Activated T-cell treated with anti-CD3 and anti-CD28 coated beads, Interleukin-2, amount 50 U/mL, for 72 hours (primary cell): ENCODE measurements at places on chromosomes 4 and X. TPM values are rescaled to one million over a fixed set of nuclear protein-coding genes. Genes with fewer than 3 reads are reported as not detected.
A peak's percentile ranks its signal among the peaks of the same experiment; 100 is the strongest.

ADH4 gene
- not detected for total RNA-seq

F8A3 gene
- 0.23 TPM for total RNA-seq

CT45A2 gene
- not detected for total RNA-seq

NCAPG gene
- total RNA-seq, result 87.5 TPM

RIBC1 gene
- 1.8 TPM for total RNA-seq

USP53 gene
- 11.3 TPM for total RNA-seq

ALB gene
- total RNA-seq, result 0.42 TPM

DNA sequence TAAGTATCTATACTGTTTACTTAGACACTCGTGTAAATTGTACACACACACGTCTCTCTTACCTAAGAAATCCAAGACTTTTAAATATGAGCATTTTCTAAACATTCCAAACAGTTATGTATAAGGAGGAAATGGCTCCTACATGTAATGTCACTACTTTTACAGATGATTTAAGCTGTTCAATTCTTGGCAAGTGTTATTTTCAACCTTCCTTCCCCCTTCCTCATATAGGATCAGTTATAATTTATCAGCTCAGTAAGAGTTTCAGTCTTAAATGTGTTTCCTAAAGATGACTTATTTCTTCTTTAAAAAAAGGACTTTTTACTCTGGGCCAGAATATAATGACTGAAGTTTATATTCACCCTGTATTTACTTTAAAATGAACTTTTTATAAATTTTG lies 601.1 kb downstream of the ANKRD50 start:
- H3K4me3 ChIP-seq, result no peak overlapping the region
- H3K27me3 ChIP-seq, result no peaks in the 10 kb centered on the region
- no peaks in the 10 kb centered on the region for H3K4me1 ChIP-seq
- no peaks in the 10 kb centered on the region for H3K36me3 ChIP-seq

GRCh38 chr4:144090744-144091143 lies 49.8 kb downstream of the GYPA start:
- H3K4me1 ChIP-seq, result no peaks in the 10 kb centered on the region
- peaks cover 3% of the 10 kb centered on the region for H3K27me3 ChIP-seq
- no peak for DNase-seq
- no peaks in the 10 kb centered on the region for H3K36me3 ChIP-seq

DNA sequence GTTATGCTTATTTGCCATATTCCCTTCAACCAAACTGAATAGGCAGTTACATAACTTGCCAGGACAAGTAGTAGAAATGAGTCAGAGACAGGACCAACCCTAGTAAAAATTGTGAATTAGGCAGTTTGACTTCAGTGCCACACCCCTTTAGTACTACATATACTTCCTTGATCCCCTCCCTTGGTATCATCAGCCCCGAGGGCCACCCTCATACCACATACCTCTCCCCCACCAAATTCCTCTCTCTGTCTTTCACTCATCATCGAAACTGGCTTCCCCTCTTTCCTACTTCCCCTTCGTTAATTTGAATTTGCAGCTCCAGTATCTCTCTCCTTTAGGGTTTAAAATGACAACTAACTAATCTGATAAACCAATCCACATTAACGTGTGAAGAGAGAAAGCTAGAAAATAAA lies 7.9 kb upstream of the PTPN13 start:
- DNase-seq, result no peak
- H3K27ac ChIP-seq, result no peak overlapping the region
- H3K36me3 ChIP-seq, result no peaks in the 10 kb centered on the region
- peaks cover 16% of the 10 kb centered on the region for H3K27me3 ChIP-seq
- no peak overlapping the region for H3K4me3 ChIP-seq

DNA sequence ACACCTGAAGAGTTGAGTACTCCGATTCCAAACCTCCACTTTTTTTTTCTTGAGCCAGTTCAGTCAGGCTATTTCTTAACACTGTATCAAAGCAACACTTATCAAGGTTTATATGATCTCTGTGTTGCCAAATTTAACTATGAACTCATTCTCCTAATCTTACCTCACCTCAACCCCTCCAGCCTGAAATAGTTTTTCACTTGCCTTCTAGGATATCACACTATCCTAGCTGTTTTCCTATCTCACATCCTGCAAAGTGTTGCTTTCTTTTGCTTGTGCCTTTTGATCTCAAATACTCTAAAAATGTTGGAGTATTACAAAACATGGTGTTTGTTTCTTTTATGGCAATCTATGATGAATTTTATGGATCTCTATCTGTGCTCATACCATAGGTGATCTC lies 415.0 kb downstream of the CFAP47 start:
- H3K4me1 ChIP-seq, result no peaks in the 10 kb centered on the region
- H3K36me3 ChIP-seq, result no peaks in the 10 kb centered on the region
- H3K4me3 ChIP-seq, result no peak overlapping the region
- no peaks in the 10 kb centered on the region for H3K27me3 ChIP-seq

GRCh38 chrX:10015723-10016518 lies 48.8 kb downstream of the CLDN34 start:
- peaks cover 24% of the 10 kb centered on the region for H3K27me3 ChIP-seq
- peak; percentile 14 for DNase-seq
- H3K27ac ChIP-seq, result peak overlapping the region; percentile 72
- peak overlapping the region; percentile 90 for H3K4me3 ChIP-seq
- peaks cover 11% of the 10 kb centered on the region for H3K36me3 ChIP-seq

DNA sequence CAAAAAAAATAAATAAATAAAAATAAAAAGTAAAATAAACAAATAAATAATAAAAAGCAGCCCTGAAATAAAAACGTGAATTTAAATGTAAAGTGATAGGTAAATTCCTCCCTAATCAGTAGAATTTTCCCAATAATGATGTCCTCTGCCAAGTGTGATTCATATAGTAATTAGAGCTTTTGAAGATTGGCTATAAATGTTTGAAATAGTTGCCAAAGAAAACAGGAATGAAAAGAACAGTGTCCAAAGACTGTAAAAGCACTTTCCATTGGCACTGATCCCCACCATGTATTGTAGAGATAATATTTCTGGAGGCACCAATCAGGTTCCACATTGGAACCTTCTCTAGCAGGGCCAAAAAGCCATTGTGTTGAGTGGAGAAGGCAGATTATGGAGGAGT lies 25.9 kb upstream of the SMARCAD1 start:
- no peak for DNase-seq
- H3K27me3 ChIP-seq, result peaks cover 25% of the 10 kb centered on the region
- no peak overlapping the region for H3K27ac ChIP-seq
- no peaks in the 10 kb centered on the region for H3K36me3 ChIP-seq

DNA sequence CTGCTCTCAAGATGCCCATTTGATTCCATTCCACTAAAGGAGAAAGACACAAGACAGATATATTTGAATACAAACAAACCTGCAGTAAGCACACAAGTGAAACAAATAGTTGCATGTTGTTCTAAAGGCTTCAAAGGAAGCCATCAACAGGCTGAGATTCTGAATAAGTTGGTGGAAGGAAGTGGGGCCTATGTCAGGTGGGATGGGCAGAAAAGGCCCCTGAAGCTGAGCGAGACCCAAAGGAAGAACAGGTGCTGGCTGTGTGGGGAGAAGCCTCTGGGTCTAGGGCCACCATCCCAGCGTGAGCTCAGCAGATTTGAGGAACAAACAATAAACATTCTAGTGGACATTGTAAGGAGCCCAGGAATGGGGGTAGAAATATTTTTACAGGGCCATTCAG lies 82.4 kb upstream of the PLAC8 start:
- H3K27me3 ChIP-seq, result no peaks in the 10 kb centered on the region
- H3K4me3 ChIP-seq, result no peak overlapping the region
- no peak overlapping the region for H3K27ac ChIP-seq
- DNase-seq, result no peak
- no peaks in the 10 kb centered on the region for H3K4me1 ChIP-seq

GRCh38 chr4:139144911-139145551 lies 32.0 kb downstream of the ELF2 start:
- peaks cover 29% of the 10 kb centered on the region for H3K4me1 ChIP-seq
- no peak overlapping the region for H3K4me3 ChIP-seq
- no peaks in the 10 kb centered on the region for H3K27me3 ChIP-seq
- H3K27ac ChIP-seq, result no peak overlapping the region

GRCh38 chr4:156247470-156247869 lies 293.8 kb upstream of the CTSO start:
- no peaks in the 10 kb centered on the region for H3K27me3 ChIP-seq
- no peak for DNase-seq
- no peak overlapping the region for H3K4me3 ChIP-seq
- H3K36me3 ChIP-seq, result no peaks in the 10 kb centered on the region
- H3K4me1 ChIP-seq, result no peaks in the 10 kb centered on the region

DNA sequence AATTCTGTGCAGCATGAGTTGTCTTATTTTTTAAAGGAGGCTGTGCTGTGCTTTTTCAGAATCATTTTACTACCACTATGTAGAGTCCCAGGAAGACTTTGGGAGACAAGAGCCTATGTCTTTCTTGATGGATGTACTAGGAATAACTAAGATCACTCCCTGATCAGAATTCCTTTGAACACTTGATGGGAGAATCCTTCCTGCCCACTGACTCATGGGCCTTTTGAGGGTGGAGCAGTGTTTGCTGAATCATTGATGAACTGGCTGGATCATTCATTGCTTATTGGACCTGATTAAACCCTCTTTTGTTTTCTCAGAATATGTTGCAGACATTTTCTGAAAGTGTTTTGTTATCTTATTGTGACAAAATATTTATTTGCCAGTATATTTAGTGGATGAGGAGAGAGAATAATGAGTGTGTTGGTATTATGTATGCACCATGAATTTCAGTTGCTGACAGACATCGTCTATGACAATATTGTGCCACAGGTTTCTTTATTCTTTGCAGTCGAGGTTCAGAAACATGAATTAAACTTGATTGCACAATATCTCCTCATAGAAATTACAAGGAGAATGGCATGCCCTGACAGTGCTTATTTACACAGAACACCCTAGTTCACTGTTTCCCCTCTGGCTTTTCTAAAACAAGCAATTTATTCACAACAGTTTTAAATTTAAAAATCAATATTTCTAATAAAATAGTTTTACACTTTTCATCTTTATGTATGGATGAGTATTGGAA lies 36.3 kb downstream of the POU4F2 start:
- no peak overlapping the region for H3K27ac ChIP-seq
- H3K36me3 ChIP-seq, result no peaks in the 10 kb centered on the region
- no peaks in the 10 kb centered on the region for H3K27me3 ChIP-seq
- H3K4me3 ChIP-seq, result no peak overlapping the region
- H3K4me1 ChIP-seq, result no peaks in the 10 kb centered on the region
- no peak for DNase-seq

DNA sequence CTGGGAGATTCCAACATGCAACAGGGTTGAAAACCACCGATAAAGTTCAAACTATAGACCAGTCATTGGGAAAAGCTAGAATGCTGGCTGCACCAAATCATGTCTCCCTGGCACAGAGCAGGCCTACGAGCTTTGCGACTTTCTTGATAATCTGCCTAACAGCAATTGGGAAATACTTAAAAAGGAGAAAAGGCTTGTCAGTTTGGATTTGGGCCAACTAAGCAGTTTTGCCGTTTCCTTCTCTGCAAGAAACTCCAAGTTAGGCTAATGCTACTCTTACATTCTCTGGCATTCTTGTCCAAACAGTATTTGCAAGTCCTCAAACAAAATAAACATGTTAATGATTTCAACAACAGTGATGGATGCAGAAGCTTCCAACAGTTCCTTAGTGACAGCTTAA lies 87.9 kb downstream of the PDK3 start:
- no peaks in the 10 kb centered on the region for H3K4me1 ChIP-seq
- H3K27me3 ChIP-seq, result peaks cover 19% of the 10 kb centered on the region
- H3K36me3 ChIP-seq, result no peaks in the 10 kb centered on the region
- no peak for DNase-seq

GRCh38 chr4:57607566-57608180 lies 497.5 kb upstream of the IGFBP7 start:
- DNase-seq, result no peak
- H3K27ac ChIP-seq, result no peak overlapping the region
- H3K27me3 ChIP-seq, result no peaks in the 10 kb centered on the region
- no peaks in the 10 kb centered on the region for H3K36me3 ChIP-seq

DNA sequence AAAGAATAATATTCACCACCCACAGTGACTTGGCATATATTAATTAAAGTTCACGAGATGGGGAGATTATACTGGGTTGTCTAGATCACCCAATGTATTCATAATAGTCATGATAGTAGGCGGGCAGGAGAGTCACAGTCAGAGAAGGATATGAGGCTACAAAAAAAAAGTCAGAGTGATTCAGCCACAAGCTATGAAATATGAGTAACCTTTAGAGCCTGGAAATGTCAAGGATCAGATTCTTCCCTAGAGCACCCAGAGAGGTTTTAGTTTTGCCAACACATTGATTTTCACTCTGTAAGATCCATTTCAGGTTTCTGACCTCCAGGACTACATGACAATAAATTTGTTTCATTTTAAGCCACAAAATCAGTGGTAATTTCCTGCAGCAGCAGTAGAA lies 501.9 kb downstream of the GABRG1 start:
- no peak overlapping the region for H3K27ac ChIP-seq
- no peaks in the 10 kb centered on the region for H3K4me1 ChIP-seq
- DNase-seq, result no peak
- no peaks in the 10 kb centered on the region for H3K36me3 ChIP-seq

DNA sequence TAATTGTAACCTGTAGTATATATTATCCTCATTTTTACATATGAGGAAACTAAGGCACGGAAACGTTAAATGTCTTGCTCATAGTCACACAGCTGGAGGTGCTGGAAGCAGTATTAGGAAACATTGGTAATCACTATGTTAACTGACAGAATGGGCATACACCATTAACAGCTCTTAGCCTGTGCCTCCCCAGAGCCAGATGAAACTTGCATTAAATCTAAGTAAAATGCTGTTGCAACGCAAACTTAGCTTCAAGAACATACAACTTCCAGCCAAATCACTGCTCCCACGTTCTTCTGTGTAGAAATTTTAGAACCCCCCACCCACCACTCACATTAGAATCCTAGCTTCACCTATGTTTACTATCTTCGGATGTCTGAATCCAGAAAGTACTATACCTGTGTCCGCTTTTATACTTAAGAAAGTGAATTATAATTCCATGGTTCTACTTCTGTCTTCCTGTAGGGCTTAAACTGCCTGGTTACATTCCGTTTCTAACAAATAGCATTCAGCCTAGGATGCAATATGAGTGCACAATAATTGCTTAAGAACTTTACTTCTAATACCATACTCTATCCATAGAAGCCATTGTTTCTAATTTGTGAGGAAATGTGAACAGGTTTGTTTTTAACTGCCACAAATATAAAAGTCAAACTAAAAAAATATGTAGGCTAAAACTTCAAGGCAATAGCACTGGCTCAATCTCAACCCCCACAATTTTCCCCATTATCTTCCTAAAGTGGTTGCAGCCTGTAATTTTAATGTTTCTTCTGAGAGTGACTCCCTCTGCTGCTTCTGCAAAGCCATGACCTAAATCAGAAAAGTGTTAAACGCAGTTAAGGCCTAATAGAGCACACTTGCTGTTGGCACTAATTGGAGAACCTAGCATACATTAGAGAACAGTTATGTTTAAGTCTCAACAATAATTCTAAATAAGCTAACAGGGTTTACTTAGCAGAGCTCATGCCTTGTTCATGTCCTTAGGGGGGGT lies 4.4 kb downstream of the UNC5C start:
- no peaks in the 10 kb centered on the region for H3K4me1 ChIP-seq
- DNase-seq, result no peak
- no peaks in the 10 kb centered on the region for H3K36me3 ChIP-seq
- H3K27me3 ChIP-seq, result peaks cover 57% of the 10 kb centered on the region

GRCh38 chr4:38752372-38752940 lies 30.3 kb downstream of the TLR10 start:
- peaks cover 5% of the 10 kb centered on the region for H3K36me3 ChIP-seq
- H3K27ac ChIP-seq, result no peak overlapping the region
- H3K4me1 ChIP-seq, result no peaks in the 10 kb centered on the region
- no peak for DNase-seq
